ENCODE measurements at places on chromosomes 16 and 17.

GRCh38 chr17:77889135-77889505 lies 69.4 kb upstream of the TNRC6C start:
- no peak for DNase-seq

- no peak for DNase-seq
Measured at GRCh38 chr17:7849130-7849750, 5.6 kb upstream of the TMEM88 start.

GRCh38 chr17:8087952-8088230 lies 375 bp upstream of the ALOX12B start:
- DNase-seq: no peak

DNA sequence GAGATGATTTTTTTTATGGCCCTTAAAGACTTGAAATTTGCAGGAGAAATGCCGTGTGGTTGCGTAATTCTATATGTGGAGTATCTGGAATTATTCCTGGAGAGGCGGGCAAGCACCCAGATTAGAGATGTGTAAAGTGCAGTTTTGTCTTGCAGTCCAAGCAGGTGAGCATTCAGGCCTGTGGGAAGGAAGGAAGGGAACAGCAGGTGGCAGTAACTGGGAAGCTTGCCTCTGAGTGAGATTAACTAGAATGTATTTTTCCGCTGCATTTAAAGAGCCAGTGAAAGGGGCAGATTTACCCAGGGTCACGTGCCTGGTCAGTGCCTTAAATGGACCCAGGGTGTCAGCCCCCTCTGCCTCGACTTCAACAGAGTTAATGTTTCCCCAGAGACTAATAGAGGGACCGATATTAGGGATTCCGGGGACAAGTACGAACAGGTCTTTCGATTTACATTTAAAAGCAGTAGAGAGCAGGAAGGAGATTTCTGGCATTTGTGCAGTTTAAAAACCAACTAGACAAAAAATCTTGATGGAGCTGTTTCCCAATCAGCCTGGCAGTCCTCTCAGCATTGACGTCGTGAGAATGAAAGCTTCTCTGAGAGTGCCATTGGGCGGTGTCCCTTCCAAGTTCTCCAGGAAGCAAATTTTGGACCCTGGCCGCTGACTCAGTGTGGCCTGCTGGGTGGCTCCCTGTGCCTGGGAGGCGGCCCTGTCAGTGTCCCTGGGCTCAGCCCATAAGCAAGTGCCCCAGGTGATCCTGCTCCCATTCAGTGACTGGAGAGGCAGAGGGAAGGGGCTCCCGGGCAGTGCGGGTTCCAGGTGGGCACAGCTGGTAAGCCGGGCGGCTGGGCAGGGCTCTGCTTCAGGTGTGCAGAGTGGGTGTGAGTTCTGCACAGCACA lies 38.2 kb downstream of the KSR1 start:
- DNase-seq: no peak

GRCh38 chr17:47720754-47721533 lies 12.1 kb upstream of the TBX21 start:
- DNase-seq: peak; percentile 92

- no peak for DNase-seq
Measured at GRCh38 chr17:27315322-27315721, 21.4 kb downstream of the WSB1 start.

DNA sequence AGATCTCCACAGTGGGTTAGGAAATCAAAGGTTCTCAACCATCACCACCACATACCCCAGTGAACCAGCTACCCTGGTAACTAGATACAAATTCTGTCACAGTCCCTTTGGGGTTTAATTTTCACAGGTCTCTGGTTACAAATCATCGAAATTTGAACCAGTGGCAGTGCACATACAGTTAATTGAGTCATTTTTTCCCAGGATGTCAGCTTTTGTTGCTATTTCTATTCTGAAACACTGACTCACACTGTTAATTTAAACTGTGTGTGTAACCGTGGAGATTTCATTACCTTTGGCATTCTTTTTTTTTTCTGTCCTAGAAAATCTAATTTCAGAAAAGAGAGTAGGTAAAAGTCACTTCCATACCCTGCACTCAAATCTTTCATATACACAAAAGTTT lies 511.5 kb downstream of the TOX3 start:
- no peak for DNase-seq

DNA sequence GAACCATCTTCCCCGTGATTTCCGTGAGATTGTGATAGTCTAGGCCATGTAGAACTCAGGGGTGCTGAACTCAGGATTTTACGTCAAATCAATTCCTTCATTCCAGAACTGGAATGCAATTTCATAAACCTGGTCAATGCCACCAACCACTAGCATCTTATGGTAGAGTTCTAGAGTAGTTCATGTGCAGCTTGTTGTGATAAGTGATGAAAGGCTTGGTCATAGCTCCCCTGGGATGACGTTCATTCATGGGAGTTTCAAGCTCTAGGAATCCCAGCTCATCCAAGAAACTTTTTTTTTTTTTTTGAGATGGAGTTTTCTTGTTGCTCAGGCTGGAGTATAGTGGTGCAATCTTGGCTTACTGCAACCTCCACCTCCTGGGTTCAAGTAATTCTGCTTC lies 3.7 kb upstream of the DPEP2 start:
- DNase-seq: no peak
